CD4-positive, alpha-beta T cell (primary cell): ENCODE measurements at places on chromosomes 7 and 10.

GRCh38 chr7:158856883-158857668 lies 718 bp downstream of the DYNC2I1 start:
- DNase-seq = no peak

GRCh38 chr10:124944982-124945381 lies 3.1 kb downstream of the ZRANB1 start:
- DNase-seq = no peak

GRCh38 chr10:35712486-35712885 lies 70.4 kb upstream of the FZD8 start:
- no peak for DNase-seq

GRCh38 chr10:118484152-118484871 lies 111.1 kb downstream of the PRLHR start:
- no peak for DNase-seq

DNA sequence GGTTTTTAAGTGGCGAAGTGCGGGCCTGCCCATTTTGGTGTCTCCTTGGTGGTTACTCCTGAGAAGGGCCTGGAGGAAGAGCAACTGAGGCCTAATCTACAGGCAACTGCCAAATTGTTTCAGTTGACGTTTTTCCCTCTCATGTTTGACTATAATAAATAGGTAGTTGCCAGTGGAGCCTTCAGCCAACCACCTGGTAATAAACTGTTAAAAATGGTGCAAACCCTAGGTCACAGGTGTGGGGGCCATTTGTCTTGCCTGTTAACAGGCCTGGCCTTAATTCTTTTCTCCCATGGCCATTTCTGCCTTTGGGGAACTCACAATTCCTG lies 3.7 kb downstream of the IKZF1 start:
- DNase-seq = no peak

GRCh38 chr10:15084502-15084922 lies 4.1 kb downstream of the ACBD7 start:
- DNase-seq = no peak

GRCh38 chr10:129945941-129946760 lies 17.9 kb downstream of the EBF3 start:
- DNase-seq = no peak

DNA sequence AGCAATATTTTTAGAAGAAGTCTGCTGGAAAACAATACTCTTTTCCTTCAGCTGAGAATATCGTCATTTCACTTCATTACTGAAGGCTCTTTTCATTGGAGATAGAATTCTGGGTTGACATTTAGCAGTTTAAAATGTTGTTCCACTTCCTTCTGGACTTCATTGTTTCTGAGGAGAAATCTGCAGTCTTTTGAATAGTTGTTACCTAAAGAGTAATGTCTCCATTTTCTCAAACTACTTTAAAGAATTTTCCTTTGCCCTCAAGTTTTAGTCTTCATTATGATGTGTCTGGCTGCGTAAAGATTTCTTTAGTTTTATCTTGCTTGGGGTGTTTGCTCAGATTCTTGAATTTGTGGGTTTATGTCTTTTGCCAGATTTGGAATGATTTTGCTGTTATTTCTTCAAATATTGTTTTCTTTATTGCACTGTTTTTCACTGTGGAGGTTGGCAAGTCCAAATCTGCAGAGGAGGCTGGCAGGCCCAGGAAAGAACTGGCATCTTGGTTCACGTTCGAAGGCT lies 136.3 kb downstream of the DNAJB6 start:
- DNase-seq = no peak

GRCh38 chr10:4481192-4481591 lies 344.8 kb upstream of the AKR1E2 start:
- no peak for DNase-seq
